Stimulated activated CD4-positive, alpha-beta T cell treated with anti-CD3 and anti-CD28 coated beads, Interleukin-2, amount 100 ng/mL, for 24 hours (primary cell): ENCODE measurements at places on chromosomes 1 and 21.

DNA sequence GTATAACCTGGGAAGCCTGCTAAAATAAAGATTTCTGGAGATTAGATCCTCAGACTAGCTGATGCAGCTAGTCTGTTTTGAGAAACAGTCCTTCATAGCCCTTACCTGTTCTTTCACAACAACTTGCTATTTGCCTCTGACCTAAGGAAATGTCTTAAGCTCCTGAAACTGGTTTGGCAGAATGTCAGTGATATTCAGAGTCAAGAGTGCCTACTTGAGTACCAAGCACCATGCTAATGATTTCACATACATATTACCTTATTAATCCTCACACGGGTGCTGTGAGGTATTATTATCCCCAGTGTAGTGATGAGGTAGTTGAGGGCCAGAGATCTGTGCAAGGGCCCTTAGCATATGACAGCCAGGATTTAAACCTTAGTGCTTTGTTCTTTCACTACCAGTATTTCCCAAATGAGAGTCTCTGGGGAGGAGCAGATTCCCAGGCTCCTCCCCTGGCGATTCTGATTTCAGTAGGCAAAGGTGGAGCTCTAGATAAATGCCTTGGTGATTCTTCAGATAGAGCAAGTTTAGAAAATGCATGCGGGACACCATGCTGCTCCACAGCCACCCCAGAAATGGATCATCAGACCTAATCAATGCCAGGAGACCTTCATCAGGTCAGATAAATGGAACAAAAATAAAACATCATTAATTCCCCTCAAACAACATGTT, 47.4 kb upstream of the WNT2B start:
- DNase-seq, result no peak

GRCh38 chr21:32909393-32909792, 116.3 kb upstream of the OLIG2 start:
- DNase-seq, result no peak

- DNase-seq, result no peak
Measured at GRCh38 chr21:26409735-26410134, 163.4 kb downstream of the CYYR1 start.

DNA sequence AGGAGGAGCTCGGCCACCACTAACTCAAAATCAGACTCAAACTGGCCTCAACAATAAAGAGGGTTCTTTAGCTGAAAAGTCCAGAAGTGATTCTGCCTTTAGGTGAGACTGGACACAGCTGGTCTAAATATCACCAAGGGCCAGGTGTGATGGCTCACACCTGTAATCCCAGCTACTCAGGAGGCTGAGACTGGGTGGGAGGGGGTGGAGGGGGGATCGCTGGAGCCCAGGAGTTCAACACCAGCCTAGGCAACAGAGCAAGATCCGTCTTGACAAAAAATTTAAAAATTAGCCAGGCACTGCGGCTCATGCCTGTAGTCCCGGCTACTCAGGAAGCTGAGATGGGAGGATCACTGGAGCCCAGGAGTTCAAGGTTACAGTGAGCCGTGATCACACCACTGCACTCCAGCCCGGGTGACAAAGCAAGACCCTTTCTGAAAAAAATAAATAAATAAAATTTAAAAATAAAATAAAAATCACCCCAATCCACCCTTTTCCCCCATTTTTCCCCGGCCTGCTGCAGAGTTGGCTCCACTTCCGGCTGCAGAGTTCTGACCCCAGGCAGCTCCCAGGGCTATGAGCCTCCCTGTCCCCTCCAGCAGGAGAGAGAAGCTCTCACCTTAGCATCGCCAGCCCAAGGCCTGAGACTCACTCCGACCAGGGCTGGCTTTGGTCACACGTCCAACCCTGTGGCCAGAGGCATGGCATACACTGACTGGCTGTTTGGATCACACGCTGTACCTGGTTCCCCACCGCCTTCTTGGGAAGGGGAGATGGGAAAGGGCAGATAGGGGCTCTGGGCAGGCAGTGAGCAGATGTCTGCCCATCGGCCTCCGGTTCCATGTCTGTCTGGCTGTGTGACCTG, 87.3 kb upstream of the IFFO2 start:
- no peak for DNase-seq

GRCh38 chr1:73359001-73359400, 839.0 kb downstream of the LRRIQ3 start:
- no peak for DNase-seq

DNA sequence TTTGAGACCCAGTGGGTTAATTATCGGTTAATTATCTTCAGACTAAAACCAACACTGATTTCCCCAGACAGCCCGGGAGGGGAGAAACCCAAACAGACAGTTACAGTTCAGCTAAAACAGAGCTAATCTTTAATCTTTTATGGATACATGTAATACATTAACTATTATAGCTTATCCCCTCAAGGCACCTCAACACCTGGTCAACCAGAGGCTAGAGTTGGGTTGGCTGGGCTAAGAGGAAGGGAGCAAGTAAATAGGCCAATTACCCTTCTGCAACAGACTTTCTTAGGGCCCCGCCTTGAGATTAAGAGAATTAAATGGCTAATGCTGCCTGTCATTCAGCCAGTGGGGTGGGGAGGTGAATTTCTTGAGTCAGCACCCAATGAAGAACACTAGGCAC, 6.6 kb upstream of the MED18 start:
- no peak for DNase-seq

DNA sequence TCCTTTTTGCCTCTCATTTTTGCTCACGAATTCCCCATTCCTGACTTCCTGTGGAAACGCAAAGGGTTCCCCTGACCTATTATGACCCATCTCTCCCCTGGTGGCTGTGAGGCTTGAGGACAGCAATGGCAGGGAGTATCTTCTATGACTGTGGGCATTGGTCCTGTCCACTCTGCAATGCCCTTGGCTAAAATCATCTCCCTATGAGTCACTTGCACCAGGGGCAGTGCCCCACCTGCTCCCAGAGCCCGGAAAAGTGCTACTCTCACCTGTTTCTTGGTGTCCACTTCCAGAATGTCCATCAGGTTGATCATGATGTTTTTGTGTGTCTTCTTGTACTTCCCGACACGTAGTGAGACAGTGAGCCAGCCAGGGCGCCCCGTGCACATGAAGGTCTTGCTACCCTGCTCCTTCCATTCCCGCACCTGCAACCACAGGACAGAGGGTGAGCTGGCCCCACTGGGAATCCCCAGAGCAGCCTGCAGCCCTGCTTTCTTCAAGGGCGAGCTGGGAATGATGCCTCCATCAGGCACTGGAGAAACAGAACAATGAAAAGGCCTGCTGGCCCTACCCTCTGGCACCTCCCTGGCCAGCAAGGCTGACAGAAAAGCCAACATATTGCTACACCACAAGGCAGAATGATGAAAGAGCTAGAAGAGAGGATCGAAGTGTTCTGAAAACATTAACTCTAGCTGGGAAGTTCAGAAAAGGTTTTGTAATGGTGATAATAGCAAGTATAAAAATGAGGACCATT, 3.5 kb downstream of the DHCR24 start:
- no peak for DNase-seq

DNA sequence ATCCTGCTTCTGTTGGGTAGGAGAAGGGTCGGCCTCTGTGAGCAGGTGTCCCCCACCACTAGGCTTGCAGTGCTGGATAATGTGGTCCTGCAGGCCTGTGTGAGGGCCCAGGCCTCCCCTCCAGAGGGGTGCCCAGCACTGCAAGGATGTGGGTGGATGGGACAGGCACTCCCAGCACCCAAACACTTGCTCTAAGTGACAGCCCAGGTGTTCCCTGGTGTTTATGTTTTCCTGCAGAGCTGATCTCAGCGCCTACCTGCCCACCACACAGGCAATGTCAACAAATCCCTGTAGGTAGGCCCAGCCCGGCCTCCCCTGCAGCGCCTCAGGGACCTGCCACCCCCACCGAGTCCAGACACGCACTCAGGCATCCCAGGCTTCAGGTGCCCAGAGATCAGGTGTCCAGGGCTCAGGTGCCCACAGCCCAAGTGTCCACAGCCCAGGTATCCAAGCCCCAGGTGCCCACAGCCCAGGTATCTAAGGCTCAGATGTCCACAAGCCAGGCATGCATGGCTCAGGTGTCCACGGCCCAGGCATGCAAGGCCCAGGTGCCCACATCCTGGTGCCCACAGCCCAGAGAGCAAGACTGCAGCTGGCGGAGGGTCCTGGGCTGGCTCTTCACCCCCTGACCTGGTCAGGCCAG, 59.2 kb downstream of the WNT9A start:
- DNase-seq, result peak; percentile 16

DNA sequence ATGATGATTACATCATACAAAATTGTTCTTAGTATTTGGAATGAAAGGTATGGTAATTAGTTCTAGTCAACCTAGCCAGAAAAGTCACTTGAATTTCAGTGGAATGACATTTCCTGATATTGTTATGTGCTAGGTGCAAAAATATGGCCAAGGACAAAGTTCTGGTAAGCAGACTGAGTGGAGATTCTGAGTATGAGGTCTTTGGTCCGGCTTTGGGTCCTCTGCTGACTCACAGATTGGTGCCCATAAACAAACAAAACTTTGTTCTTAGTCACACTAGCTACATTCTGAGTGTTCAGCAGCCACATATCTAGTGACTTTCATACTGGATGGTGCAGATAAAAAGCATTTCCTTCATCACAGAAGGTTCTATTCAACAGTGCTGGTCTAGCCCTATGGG, 206.1 kb downstream of the ZNF648 start:
- DNase-seq, result no peak

GRCh38 chr21:16248705-16249104, 518.9 kb downstream of the USP25 start:
- DNase-seq, result no peak

DNA sequence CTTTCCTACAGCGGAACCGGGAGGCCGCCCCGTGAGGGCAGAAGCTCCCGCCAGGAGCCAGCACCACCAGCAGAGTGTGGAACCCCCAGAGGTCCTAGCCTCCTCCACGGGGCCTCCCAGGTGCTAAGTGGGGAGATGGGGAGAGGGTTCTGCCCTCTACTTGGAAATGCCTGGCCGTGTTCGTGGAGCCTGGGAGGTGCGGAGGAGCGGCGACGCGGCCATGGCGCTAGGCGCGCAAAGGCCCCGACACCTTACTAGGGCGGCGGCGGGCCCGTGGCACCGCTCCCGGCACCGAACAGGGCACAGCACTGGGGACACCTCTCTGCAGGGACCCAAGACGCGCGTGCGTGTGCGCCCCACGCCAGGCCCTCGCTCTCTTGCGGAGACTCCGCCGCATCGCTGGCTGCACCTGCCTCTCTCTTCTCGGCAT, 1.3 kb upstream of the CACNA1E start:
- no peak for DNase-seq

- DNase-seq, result no peak
Measured at GRCh38 chr1:8456991-8457390, 139.1 kb downstream of the SLC45A1 start.

DNA sequence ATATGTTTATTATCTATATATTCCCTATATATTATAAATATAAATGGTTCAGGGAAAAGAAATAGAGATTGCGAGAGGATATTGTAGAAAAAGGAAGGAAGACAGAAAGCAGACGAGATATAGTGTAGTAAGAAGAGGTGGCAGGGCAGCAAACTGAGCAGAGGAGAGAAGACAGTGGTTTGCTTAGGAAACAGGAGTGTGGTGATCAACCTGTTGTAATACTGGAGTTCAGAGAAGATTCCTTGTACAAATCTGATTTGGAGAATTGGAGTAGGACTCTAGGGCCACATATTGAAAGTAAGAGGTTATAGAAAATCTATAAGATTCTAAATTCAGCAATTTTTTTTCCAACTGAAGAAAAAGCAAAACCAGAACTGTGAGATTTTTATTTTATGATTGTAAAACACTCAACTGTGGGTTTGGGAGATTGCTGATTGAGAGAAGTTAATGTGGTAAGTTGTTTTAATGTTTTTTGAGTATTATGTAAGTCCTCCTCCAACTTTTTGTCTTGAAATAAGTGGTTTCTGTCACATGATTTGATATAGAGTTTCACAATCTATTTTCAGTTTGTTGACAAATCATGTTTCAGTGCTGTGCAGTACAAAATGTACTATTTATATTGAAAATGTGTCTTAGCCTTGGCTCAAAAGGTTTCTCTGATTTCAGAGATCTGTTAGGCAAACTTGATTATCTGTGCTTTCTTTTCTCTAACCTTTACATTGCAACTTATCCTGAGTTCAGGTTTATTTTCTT, 9.6 kb upstream of the AMY2B start:
- no peak for DNase-seq

DNA sequence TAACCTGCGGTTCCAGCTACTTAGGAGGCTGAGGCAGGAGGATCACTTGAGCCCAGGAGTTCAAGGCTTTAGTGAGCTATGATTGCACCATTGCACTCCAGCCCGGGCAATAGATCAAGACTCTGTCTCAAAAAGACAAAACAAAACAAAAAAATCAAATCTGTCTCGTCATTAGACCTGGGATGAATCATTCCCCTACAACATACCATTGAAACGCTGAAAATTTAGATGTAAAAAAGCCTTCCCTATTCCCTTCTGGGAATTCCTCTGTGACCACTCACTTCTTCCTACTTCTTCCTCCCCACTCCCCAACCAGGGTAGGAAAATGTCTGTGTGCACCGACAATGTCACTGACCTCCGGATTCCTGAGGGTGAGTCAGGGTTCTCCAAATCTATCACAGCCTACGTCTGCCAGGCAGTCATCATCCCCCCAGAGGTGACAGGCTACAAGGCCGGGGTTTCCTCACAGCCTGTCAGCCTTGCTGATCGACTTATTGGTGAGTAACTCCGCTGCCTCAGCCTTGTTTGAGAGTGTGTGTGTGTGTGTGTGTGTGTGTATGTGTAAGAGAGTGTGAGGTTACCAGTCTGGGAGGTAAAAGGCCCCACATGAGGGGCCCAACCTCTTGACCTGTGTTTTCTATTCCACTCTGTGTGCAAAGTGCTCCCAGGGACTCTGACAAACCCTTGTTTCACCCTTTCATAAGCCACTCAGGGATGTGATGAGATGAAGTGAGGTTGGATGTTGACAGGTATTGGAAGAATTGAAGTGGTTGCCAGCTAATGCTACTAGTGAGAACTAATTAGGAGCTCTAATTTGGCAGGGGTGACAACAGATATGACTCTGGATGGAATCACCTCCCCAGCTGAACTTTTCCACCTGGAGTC, 16.3 kb upstream of the SARS1 start:
- peak; percentile 13 for DNase-seq

GRCh38 chr1:202362212-202362611, 13.7 kb downstream of the PPP1R12B start:
- no peak for DNase-seq

GRCh38 chr1:88188038-88188437, 496.0 kb upstream of the PKN2 start:
- DNase-seq, result no peak

DNA sequence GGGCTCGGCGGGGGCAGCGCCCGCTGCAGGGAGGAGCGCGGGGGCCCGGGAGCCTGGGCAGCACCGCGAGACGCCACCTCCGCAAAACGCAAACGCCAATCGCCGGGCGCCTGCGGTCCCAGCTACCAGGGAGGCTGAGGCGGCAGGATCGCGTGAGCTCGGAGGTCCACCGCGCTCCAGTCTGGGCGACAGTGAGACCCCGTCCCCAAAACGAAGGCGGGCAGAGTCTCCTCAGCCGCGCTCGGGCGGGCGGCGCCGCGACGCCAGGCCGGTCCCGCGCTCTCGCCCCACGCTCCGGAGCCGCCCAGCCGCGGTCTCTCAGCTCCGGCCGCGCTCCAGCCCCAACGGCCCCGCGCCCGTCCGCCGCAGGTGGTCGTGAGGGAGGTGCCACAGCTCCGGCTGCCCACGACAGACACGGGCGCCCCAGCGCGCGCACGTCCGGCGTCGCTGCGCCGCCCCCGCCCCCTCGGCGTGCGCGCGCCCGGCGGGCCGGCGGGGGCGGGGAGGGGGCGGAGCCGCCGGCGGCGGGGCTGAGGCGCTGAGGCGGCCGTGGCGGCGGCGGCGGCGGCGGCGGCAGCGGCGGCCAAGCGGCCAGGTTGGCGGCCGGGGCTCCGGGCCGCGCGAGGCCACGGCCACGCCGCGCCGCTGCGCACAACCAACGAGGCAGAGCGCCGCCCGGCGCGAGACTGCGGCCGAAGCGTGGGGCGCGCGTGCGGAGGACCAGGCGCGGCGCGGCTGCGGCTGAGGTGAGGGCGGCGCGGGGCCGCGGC, at the start of gene ADARB1:
Gene ADARB1, plus strand, starts transcription at position 533 of the 770 bp plus-strand sequence. CDS start 97,077 bp downstream, outside the sequence.
- peak; percentile 71 for DNase-seq
